ENCODE measurements at places on chromosomes 6 and 20. TPM values are rescaled to one million over a fixed set of nuclear protein-coding genes. Genes with fewer than 3 reads are reported as not detected.

Gene RNF39
- total RNA-seq = not detected

Gene TCF21
- total RNA-seq = not detected

Gene HNF4A
- total RNA-seq = not detected

Gene TMX4
- 13.6 TPM for total RNA-seq

Gene CGA
- not detected for total RNA-seq

Gene SNAP91
- 2.1 TPM for total RNA-seq

Gene WASF1
- total RNA-seq = 2.1 TPM

Data from skeletal muscle tissue (tissue), 5 donors.